ENCODE measurements at places on chromosomes 12 and 14.

DNA sequence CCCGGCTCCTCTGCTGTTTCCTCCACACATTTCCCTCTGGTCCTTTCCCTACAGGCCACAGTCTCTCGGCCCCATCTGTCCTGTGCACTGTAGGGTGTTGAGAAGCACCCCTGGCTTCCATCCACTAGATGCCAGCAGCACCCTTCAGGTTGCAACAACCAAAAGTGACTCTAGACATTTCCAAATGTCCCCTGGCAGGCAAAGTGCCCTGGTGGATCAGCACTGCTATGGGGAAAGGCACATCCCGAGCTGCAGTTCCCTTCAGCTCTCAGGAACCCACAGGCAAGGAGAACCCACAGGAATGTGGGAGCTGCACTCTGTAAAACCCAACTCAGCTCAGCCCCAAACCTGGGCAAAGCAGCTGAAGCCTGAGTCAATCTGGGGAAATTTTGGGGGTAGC lies 77.0 kb downstream of the RBM19 start:
- peak; percentile 15 for DNase-seq

GRCh38 chr14:101635749-101636560 lies 74.7 kb downstream of the DIO3 start:
- DNase-seq, result no peak

GRCh38 chr14:56094076-56094475 lies 24.1 kb upstream of the PELI2 start:
- no peak for DNase-seq

DNA sequence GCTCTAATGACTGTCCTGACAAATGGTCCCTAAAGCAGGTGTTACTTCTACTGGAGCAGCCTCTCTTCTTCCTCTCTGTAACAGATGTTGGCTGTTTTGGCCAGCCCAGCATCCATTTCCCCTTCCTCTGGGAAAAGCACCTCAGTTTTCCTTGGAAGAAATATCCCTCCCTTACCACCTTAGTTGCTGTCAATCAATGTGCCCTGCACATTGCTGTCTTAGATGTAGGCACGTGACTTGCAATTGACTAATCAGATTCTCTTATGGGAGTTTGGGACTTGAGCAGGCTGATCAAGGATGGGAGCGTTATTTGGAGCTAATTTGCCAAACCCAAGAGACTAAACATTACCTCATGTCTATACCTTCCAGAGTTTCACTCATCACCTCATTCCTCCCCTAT lies 12.0 kb upstream of the TMED2 start:
- no peak for DNase-seq

- no peak for DNase-seq
Measured at GRCh38 chr12:53424626-53425514, 1.2 kb downstream of the AMHR2 start.

GRCh38 chr14:97489750-97490149 lies 692.6 kb downstream of the VRK1 start:
- no peak for DNase-seq

- DNase-seq, result no peak
Measured at GRCh38 chr14:68341411-68342212, 451.3 kb downstream of the ZFP36L1 start.

GRCh38 chr12:19299765-19300164 lies 139.5 kb upstream of the AEBP2 start:
- DNase-seq, result peak; percentile 51

- DNase-seq, result peak; percentile 92
Measured at GRCh38 chr12:43737646-43738045, 20.9 kb downstream of the PUS7L start.

GRCh38 chr12:94593822-94594442 lies 56.4 kb downstream of the TMCC3 start:
- no peak for DNase-seq

DNA sequence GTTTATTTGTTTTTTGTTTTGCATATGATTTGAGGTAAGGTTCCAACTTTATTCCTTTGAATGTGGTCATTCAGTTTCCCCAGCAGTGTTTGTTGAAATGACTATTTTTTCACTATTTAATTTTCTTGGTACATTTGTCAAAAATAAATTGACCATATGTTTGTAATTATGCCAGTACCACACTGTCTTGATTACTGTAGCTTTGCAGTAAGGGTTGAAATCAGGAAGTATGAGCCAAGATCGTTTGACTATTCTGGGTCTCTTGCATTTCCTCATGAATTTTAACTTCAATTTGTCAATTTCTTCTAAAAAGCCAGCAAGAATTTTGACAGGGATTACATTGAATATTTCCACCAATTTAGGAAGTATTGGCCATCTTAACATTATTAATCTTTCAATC lies 199.3 kb upstream of the PPFIA2 start:
- no peak for DNase-seq

GRCh38 chr12:105538880-105539279 lies 208.4 kb downstream of the C12orf75 start:
- no peak for DNase-seq

DNA sequence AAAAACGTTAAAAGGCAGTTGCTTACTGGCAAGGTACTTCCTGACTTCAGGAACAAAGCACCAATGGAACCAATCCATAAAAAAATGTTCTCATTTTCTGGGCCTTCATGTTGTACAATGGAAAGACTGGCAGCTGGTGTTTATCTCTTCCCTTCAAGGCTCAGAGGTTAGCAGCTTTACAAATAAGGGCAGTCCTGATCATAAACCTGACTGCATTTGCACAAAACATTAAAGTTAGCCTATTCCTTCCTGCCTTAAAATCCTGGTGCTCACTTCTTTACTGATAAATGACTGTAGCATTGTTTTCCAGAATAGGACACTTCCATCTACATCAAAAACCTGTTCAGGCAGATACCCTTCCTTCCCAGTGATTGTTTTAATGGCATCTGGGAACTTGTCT lies 19.2 kb downstream of the IL26 start:
- DNase-seq, result no peak

DNA sequence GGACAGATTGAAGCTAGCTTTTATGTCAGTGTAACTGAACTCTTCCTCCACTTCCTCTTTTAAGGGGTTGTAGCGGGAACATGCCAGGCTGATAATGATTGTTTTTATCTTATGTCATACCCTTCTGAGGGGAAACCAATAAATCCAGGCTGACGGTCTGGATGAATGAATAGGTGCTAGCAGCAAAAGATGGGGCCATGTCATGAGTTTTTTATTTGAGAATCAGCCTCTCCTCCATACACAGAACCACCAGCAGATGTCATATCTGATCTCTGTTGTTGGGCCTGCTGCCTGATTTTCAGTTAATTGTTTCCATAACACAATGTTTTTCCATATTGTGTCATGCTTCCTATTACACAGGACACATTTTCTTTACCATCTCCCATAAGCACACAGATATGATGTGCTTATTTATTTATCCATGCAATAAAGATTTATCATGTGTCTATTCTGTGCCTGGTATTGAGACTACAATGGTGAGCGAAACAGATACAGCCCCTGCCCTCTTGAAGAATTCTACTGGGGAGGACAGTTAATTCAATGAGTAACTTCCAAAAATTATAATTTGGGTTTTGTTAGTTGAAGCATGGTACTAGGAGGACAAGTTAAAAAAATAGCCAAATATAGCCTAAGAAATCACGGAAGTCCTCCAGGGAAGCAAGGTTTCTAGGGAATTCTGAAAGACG lies 33.6 kb upstream of the CRY1 start:
- peak; percentile 56 for DNase-seq

DNA sequence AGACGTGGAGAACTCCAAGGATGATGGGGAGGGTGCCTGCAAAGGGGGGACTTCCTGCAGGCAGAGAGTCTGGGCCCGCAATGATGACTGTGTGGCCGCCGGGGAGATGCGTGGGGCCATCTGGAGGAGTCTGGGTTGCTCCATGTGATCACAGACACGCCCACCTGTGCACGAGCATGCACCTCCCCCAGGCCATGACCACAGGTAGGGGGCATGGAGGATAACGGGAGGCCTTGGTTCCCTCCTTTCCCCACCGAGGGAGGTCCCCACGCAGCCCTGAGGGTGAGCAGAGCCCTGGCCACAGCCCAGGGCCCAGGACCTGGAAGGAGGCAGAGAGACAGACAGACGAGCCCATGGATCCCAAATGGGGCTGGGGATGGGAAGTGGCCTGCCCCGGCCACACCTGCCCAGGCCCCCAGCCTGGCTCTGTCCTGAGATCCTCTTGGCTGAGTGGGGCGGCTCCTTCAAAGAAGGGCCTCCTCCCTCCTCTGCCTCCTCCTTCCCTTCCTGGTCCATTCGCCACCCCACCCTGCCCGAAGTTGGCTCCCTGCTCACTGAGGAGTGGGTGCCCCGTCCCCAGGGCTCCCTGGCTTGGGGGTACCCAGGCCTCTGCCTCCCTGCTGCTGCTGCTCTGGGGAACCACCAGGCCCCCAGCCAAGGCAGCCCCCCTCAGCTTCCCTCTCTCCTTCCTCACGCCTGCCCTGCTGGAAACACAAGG lies 138.2 kb downstream of the CALM1 start:
- DNase-seq, result no peak

GRCh38 chr12:2970744-2971143 lies 11.5 kb downstream of the TEAD4 start:
- DNase-seq, result no peak

DNA sequence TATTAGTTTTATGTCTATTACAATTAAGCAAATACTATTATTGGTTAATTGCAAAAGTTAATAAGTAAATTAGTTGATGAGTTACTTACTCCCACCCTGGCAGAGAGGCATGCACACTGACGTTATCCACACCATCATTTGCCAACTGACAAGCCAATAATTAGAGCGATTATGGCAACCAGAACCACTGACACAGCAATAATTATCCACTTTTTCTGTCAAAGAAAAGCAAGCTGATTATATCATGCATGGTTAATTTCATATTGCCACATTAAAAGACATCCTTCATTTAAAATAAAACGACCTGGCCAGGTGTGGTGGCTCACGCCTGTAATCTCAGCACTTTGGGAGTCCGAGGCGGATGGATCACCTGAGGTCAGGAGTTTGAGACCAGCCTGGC lies 43.1 kb downstream of the STX2 start:
- DNase-seq, result no peak

- no peak for DNase-seq
Measured at GRCh38 chr14:100042286-100042685, 22.9 kb upstream of the EVL start.

- DNase-seq, result peak; percentile 44
Measured at GRCh38 chr14:100271247-100271939, 32.4 kb downstream of the YY1 start.

GRCh38 chr14:65948302-65948701 lies 535.8 kb downstream of the FUT8 start:
- DNase-seq, result no peak

GRCh38 chr12:123519141-123520001 lies 14.1 kb downstream of the RILPL1 start:
- DNase-seq, result peak; percentile 33

GRCh38 chr12:112303004-112303403 lies 79.2 kb downstream of the HECTD4 start:
- peak; percentile 96 for DNase-seq

GRCh38 chr12:33892425-33892824 lies 129.9 kb upstream of the ALG10 start:
- DNase-seq, result no peak

DNA sequence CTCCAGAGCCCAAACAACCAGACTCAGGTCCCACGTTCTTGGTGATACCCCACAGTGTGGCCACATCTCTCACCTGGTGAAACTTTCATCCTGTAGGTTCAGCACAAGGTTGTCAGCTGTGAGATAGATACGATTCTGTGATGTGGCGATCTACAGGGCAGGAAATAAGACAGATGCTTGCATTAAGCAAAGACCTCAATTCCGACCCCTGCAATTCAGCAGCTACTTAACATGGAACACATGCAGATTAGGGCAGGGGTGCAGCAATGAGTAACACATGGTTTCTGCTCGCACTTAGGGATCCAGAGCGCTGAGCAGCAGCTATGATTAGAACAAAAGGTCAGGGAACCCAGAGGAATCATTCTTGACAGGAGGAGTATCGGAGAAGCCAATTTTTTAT lies 4.1 kb downstream of the PHB2 start:
- DNase-seq, result no peak

DNA sequence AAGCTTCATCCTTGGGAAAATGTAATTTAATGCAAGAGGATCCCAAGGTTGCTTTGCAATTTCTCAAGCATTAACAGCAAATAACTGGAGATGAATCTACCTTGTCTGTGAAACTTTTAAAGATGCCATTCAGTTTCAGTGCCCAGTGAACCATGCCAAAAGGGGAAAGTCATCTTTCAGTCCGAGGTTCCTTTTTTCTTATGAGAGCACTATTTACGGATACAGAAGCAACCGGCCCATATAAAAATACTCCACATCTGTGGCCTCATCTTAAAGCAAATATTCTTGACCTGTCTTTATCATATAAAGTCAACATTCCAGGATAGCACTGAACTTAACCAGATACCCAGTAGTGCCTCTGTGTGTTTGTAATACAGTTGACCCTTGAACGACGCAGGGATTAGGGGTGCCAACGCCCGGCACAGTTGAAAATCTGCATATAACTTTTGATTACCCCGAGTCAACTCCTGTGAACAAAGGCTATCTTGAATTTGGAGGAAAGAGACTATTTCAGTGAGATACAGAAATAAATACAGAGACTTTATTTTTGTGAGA lies 209.4 kb downstream of the PCNX1 start:
- DNase-seq, result no peak

- no peak for DNase-seq
Measured at GRCh38 chr12:6646276-6647082, 753 bp downstream of the ACRBP start.

DNA sequence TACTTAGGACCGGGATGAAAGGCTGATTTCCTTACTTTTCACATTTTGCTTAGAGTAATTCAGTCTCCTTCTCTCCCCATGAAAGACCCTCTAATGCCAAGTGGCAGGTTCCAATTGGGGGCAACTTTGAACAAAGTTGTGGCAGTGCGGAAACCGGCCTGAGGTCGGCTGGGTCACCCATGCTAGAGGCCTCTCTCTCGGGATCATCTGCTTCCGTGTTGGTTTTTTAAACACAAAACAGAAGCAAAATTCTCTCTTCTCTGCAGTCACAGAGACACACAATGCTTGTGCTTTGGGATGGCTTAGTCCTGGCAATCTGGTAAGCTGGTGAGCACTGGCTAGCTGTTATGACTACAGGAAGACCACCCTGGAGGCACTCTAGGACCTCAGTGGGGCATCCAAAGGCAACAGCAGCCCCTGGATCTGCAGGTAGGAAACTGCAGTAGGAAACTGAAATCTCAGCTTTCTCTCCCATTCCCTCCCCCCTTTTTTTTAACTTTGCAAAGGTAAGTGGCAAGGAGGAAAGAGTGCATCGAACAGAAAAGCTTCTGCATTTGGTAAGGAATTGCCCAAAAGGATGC lies 102.1 kb downstream of the BCL11B start:
- no peak for DNase-seq

Data from ELR (cell line).